Aorta (tissue), 5 donors: ENCODE measurements at places on chromosomes 16 and 17. TPM values are rescaled to one million over a fixed set of nuclear protein-coding genes. Genes with fewer than 3 reads are reported as not detected.

DNA sequence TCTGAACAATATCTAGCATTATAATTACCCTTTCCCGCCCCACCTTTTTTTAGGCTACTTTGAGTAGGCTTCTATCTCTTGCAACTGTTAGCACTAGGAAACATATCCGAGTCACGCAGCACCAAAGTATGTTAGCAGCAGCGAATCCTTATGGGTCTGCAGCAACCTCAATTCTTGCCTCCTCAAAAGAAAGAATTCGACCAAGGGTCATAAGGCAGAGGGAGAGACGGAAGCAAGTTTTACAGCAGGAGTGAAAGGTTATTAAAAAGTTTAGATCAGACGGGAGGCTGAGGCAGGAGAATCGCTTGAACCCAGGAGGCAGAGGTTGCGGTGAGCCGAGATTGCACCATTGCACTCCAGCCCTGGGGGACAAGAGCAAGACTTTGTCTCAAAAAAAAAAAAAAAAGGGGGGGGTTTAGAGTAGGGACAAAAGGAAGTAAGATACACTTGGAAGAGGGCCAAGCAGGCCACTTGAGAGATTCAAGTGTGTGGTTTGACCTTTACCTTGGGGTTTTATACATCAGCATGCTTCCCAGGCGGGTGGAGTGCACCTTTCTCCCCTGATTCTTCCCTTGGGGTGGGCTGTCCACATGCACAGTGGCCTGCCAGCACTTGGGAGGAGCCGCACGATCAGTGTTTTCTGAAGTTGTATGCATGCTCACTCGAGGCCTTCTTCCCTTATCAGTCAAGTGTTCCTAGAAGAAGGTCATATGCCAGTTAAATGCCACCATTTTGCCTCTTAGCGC lies 67.7 kb downstream of the HLF start:
- H3K27me3 ChIP-seq = no peaks in the 10 kb centered on the region
- no peak for DNase-seq
- no peaks in the 10 kb centered on the region for H3K36me3 ChIP-seq
- H3K4me1 ChIP-seq = no peaks in the 10 kb centered on the region
- H3K4me3 ChIP-seq = no peak overlapping the region
- H3K27ac ChIP-seq = no peak overlapping the region

- peaks cover 3% of the 10 kb centered on the region for H3K4me1 ChIP-seq
- no peak overlapping the region for H3K27ac ChIP-seq
- H3K27me3 ChIP-seq = no peaks in the 10 kb centered on the region
- DNase-seq = no peak
Observed at GRCh38 chr17:61011251-61011650, 333.6 kb downstream of the BCAS3 start.

The TOM1L1 gene
- total RNA-seq = 23.2 TPM

- no peaks in the 10 kb centered on the region for H3K27me3 ChIP-seq
- H3K36me3 ChIP-seq = no peaks in the 10 kb centered on the region
- H3K4me1 ChIP-seq = no peaks in the 10 kb centered on the region
Observed at GRCh38 chr16:11091021-11091785, 146.8 kb downstream of the CLEC16A start.

DNA sequence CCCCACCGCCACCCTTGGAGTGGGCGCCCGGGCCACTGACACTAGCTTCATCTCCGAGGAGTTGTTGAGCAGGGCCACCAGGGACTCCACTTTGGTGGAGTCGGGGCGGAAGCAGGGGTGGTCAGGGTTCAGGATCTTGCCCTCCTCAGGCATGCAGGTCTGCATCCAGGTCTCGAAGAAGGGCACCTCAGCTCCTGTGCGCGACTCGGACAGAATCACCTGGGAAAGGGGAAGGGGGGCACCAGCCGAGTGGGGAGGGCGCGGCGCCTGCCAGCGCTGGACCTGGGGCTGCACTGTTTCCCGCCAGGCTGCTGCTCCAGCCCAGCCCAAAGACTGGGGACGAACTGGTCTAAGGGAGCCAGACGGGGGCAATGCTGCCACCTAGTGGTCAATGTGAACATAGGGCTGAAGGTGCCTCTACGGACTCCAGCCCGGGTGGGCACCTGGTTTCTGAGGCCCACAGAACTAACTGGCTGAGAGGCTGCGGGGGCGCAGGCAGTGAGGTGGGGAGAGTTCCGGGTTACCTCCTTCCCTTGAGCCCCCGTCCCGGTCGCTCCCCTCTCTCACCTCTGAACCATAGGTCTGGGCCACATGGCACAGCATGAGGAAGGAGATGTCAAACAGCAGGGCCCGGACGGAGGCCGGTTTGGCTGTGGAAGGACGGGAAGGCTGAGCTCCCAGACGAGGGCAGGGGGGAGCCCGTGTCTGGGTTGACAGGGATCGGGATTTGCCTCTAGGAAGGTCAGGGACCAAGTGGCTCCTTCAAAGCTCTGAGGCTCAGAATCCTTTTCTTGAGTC lies 11.8 kb downstream of the CSF3 start:
- H3K27me3 ChIP-seq = no peaks in the 10 kb centered on the region
- H3K36me3 ChIP-seq = no peaks in the 10 kb centered on the region
- H3K4me1 ChIP-seq = no peaks in the 10 kb centered on the region
- H3K27ac ChIP-seq = no peak overlapping the region

- H3K27me3 ChIP-seq = no peaks in the 10 kb centered on the region
- H3K27ac ChIP-seq = no peak overlapping the region
- H3K36me3 ChIP-seq = no peaks in the 10 kb centered on the region
- no peak overlapping the region for H3K4me3 ChIP-seq
Observed at GRCh38 chr16:78376452-78376851, 277.0 kb downstream of the WWOX start.

The TMEM238L gene
- not detected for total RNA-seq

DNA sequence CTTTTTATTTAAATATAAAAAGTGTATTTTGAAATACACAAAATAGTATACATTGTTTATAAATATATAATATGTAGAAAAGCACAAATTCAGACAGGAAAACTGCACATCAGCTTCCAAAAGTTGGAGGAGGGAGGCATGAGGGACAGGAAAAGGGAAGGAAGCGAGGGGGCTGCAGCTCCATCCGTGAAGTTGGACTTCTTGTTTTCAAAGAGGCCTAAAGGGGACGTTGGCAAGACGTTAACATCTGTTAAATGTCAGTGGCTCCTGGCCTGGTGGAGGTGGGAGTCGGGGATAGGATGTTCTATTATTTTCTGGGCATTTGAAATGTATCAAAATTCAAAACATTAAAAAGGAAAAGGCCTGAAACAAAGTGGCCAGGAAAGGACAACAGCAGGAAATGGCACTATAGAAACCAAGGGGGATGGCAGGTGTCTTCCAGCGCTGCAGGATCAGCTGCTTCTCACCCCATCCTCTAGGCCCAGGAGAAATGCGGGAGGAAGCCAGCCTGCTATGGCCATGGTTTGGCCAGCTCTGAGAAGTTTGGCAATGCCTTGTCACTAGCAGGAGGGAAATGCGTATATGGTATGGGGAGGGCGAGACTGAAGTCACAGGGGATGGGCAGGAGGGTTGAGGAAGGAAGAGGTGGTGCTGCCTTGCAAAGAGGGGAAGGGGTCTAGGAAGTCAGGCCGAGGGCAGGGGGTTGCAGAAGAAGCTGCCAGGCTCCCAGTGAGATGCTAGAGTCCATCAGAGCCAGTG lies 6.4 kb downstream of the CMTM2 start:
- H3K36me3 ChIP-seq = no peaks in the 10 kb centered on the region
- DNase-seq = peak; percentile 54
- H3K4me3 ChIP-seq = no peak overlapping the region
- no peak overlapping the region for H3K27ac ChIP-seq
- H3K27me3 ChIP-seq = no peaks in the 10 kb centered on the region

DNA sequence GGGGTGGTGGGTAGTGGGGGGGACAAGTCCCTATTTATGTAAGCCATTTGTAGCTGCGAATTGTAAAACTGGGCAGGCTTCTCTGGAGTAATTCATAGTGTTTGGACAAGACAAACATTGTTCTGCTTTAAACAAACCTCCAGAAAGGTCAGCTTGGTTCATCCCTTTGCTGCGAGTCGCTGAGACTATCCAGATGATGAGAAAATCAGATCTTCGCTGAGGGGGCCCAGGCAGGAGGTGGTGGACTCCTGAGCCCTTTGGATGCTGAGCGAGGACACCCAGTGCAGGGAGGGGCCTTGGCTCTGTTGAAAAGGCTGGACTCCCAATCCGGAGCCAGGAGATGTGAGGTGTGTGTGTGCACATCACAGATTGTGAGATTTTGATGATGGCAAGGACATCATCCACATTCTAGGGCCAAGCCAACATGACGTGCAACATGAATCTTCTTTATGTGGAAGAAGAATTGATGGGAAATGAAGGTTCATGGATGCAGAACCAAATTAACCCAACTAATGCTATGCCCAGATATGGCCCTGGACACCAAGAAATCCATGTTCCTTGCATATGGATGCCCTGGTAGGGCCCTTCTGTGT lies 15.0 kb upstream of the NTN1 start:
- DNase-seq = no peak
- H3K27me3 ChIP-seq = no peaks in the 10 kb centered on the region
- no peak overlapping the region for H3K4me3 ChIP-seq
- no peaks in the 10 kb centered on the region for H3K36me3 ChIP-seq
- H3K4me1 ChIP-seq = no peaks in the 10 kb centered on the region
- H3K27ac ChIP-seq = no peak overlapping the region

DNA sequence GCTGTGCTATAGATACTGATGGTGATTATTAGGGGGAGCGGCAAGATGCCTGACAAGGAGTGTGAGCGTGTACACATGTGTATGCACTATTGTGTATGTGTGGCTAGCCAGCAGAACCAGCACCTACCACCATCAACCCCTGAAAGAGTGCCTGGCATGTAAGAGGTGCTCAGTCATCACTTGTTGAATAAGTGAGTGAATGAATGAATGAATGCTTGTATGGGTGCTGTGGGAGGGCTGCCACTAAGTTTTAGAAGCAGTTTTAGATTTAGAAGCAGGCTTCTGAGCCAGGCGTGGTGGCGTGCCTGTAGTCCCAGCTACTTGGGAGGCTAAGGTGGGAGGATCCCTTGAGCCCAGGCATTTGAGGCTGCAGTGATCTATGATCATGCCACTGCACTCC lies 37.0 kb downstream of the RAB11FIP4 start:
- no peak for DNase-seq
- H3K4me3 ChIP-seq = no peak overlapping the region
- H3K27ac ChIP-seq = no peak overlapping the region

The PLEKHH3 gene
- total RNA-seq = 27.0 TPM

DNA sequence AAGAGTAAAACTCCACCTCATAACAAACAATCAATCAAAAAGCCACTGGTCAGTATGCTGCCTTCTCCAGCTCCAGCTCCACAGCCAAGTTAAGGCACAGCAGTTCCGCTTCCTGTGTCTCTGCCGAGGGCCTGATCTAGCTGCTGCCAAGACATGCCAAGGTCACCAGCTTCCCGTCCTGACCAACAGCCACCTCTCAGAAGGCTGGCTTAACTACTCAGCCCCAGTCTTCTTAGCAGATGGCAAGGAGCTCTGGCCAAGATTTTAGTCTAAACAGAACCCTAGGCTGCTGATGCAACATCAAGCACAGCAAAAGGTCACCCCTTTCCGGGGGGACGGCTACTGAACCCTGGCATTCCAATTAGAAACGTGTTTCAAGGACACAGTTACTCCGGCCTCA lies 17.7 kb upstream of the MNT start:
- DNase-seq = no peak
- no peaks in the 10 kb centered on the region for H3K27me3 ChIP-seq
- no peak overlapping the region for H3K4me3 ChIP-seq
- H3K27ac ChIP-seq = no peak overlapping the region
- H3K4me1 ChIP-seq = no peaks in the 10 kb centered on the region
- no peaks in the 10 kb centered on the region for H3K36me3 ChIP-seq

GRCh38 chr17:76946111-76946771 lies 78.0 kb downstream of the MGAT5B start:
- H3K36me3 ChIP-seq = no peaks in the 10 kb centered on the region
- no peak for DNase-seq
- no peak overlapping the region for H3K27ac ChIP-seq
- H3K4me1 ChIP-seq = no peaks in the 10 kb centered on the region

- no peaks in the 10 kb centered on the region for H3K36me3 ChIP-seq
- DNase-seq = peak; percentile 24
- H3K4me3 ChIP-seq = no peak overlapping the region
- H3K27ac ChIP-seq = no peak overlapping the region
- no peaks in the 10 kb centered on the region for H3K27me3 ChIP-seq
- H3K4me1 ChIP-seq = no peaks in the 10 kb centered on the region
Observed at GRCh38 chr17:42283241-42284023, 4.9 kb upstream of the STAT5A start.

DNA sequence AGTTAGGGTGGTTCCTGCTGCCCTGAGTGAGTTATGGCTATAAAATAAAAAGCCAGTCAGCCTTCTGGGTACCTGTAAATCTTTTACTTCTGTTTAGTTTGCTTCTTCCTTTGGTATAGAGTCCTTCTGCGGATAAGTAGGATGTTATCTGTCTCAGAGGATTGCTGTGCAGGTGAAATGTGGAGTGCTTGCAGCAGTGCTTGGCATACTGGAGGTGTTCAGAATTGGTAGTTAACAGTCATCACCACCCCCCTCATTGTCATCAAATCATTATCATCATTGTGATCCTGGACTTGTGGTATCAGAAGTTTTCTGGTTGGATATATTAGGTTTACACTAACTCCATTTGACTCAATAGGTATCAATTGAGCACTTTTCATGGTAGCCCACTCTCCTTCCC lies 2.6 kb downstream of the LCMT1 start:
- H3K4me3 ChIP-seq = no peak overlapping the region
- no peak for DNase-seq
- H3K27me3 ChIP-seq = no peaks in the 10 kb centered on the region
- no peaks in the 10 kb centered on the region for H3K4me1 ChIP-seq
- H3K36me3 ChIP-seq = peaks cover 5% of the 10 kb centered on the region

- DNase-seq = no peak
- no peaks in the 10 kb centered on the region for H3K4me1 ChIP-seq
- H3K27me3 ChIP-seq = no peaks in the 10 kb centered on the region
- H3K27ac ChIP-seq = no peak overlapping the region
Observed at GRCh38 chr16:88738151-88739084, 32.1 kb downstream of the CTU2 start.

DNA sequence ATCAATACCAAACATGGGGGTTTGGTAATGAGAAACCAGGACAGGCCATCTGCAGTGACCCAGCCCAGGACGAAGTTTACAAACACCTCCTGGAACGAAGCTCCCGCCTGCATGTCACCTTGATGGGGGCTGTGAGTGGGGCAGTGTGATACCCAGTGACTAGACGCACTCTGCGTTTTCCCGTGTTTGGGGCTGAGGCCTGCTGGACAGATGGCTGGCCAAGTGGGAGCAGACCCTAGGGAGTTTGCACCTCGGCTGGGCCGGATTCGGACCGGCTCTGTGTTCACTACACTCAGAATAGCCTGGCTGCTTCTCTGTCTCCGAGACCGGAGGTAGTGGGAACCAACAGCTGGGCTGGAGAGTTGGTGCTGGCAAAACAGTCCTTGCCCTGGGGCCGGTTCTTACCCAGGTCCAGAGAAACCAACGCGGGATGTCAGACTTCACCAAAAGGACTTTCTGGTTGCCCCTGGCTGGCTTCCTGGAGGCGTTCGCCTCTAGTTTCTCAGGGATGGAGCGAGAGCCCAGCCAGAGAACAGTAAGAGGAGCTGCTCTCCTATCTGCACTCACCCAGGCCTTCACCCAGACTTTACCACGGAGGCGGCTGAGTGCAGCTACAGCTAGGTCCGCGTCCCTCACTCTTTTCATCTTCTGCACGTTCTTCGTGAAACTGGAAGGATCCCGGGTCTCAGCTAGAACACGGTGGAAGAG lies 20.4 kb downstream of the CARHSP1 start:
- H3K27ac ChIP-seq = no peak overlapping the region
- peaks cover 3% of the 10 kb centered on the region for H3K36me3 ChIP-seq
- no peak overlapping the region for H3K4me3 ChIP-seq
